ENCODE measurements at places on chromosomes 6 and 20. TPM values are rescaled to one million over a fixed set of nuclear protein-coding genes. Genes with fewer than 3 reads are reported as not detected.

GRCh38 chr6:17096652-17097051, 5.2 kb upstream of the STMND1 start:
- peak; percentile 80 for DNase-seq

GRCh38 chr20:50321797-50322480, 131.3 kb downstream of the CEBPB start:
- no peak for DNase-seq

DNA sequence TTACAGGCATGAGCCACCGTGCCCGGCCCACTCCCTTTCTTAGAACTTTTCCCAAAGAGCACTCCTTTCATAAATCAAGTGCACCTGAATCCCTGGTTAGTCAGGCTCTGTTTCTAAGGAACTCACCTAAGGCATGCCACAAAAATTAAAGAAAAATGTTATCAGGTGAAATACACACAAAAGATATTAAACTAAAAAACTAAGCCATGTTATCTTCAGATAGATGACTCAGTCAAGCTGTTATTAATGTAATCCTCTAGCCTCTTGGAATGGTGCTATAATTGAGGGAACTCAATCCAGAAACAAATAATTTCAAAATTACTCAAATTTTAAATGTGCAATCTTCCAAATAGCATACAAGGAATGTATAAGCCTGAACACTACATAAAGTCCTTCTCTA, 83.0 kb downstream of the TENT5A start:
- DNase-seq, result no peak

The TFAP2D gene
- not detected for total RNA-seq

GRCh38 chr6:157637941-157638662, 184.9 kb upstream of the SNX9 start:
- DNase-seq, result no peak

- no peak for DNase-seq
Measured at GRCh38 chr6:41193171-41193734, 7.7 kb downstream of the TREML2 start.

GRCh38 chr20:840858-841567, 7.5 kb downstream of the FAM110A start:
- no peak for DNase-seq
